Stimulated activated CD8-positive, alpha-beta memory T cell treated with anti-CD3 and anti-CD28 coated beads, Interleukin-4, amount 100 ng/mL, for 24 hours (primary cell): ENCODE measurements at places on chromosomes 11 and 22.

DNA sequence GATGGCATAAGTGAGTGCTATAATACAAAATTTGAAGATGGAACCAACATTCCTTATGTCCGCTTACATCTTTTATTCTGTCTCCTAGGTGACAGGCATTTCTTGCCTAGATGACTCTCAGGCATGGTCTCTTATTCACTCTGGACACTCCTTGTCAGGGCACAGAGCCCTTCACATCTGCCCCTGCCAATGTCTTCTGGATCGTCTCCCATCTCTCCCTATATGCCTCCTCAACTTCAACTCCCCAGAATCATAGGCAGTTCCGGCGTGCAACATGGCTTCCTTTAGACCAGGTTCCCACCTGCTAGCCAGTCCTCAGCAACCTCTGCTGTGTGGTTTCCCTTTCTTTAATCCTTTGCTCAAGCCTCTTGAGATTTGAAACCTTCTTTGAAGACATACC is 300.9 kb downstream of the TENM4 start:
- DNase-seq, result no peak

DNA sequence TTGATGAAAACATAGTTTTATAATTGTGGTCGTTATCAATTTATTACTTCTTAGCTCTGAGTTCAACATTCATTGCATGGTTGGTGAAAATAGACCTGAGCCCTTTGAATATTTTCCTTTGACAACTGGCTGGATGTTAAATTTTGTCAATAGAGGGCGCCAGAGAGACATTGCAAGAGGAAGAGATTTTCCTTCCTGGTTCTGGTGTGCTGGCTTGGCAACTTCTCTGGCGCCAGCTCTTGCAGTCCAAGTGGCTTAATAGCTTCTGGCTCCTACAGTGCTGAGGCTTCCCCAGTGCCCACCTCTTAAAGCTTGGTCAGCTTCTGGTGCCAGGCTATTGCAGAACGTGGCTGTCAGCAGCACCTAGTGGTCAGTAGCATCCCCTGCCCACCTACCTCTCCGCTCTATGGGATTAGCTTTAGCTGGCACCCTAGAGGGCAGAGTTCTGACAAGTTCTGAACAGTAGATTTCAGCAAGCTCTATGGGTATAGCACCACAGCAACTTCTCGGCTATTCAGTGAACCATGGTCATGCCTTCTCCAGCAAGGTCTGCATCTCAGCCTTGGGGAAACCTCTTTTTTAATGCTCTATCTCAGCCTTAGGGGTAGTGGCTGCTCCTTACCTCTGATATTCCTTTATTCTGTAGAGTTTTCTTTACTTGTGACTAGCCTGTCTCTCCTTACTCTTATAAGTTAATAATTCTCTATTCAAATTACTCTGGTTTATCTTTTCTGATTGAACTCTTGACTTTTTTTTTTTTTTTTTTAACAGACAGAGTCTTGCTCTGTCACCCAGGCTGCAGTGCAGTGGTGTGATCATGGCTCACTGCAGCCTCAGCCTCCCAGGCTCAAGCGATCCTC is 59.4 kb downstream of the ACER3 start:
- peak; percentile 21 for DNase-seq

GRCh38 chr11:35168671-35169070 is 29.7 kb downstream of the CD44 start:
- no peak for DNase-seq

DNA sequence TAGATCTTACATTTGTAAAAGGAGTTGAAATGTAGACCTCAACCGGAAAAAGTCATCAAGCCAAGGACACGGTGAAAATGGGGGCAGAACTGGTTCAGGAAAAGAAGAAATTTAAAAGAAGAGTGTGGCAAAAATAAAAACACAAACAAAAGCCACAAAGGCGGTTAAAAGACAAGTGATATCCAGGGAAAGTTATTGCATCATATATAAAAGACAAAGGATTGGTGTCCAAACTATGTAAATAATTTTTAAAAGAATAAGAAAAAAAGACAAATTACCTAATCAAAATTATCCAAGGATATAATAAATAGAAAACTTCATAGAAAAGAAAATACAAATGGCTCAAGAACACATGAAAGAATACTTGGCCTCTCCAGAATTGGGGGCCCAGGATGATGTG is 45.1 kb upstream of the OPCML start:
- DNase-seq, result no peak

DNA sequence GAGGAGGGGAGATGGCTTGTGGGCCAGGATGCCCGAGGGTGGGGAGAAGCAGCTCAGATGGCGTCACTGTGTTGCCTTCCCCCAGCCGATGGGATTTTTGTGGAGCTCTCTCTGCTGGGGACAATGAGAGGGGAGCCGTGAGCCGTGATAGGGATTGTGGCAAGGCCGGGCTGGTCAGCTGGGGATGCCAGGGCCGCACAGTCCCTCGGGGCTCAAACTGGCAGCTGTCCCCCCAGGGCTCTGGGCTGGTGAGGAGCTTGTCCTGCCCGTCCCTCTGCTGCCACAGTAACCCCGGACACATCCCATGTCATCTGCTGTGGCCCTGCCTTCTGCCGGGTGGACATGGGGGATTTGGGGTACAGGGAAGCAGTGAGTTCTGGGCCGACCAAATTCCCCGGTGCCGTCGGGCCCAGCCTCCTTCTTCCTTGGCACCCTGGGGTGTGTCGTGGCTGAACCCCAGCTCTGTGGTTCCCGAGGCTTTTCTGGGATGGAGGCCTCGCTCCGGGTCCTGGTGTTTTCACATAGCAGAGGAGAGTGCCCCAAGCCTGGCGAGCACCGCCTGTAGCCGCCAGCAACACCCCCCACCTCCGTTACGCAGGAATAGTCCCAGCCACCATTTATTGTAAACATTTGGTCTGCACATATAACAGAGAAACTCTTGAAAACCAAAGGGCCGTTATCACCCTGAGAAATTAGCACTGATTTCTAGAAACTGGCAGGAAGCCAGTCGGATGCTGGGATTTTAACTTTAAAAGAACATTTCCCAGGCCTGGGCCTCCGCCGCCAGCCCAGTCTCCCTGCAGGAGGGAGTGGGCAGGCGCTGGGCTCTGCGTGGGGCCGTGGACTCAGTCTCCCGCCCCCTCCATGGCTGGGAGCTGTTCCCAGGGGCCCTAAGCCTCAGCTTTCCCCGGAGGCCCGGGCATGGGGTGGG is 9.9 kb downstream of the BRSK2 start:
- DNase-seq, result no peak

GRCh38 chr22:20298803-20299745 is 20.8 kb downstream of the DGCR6L start:
- DNase-seq, result peak; percentile 89

DNA sequence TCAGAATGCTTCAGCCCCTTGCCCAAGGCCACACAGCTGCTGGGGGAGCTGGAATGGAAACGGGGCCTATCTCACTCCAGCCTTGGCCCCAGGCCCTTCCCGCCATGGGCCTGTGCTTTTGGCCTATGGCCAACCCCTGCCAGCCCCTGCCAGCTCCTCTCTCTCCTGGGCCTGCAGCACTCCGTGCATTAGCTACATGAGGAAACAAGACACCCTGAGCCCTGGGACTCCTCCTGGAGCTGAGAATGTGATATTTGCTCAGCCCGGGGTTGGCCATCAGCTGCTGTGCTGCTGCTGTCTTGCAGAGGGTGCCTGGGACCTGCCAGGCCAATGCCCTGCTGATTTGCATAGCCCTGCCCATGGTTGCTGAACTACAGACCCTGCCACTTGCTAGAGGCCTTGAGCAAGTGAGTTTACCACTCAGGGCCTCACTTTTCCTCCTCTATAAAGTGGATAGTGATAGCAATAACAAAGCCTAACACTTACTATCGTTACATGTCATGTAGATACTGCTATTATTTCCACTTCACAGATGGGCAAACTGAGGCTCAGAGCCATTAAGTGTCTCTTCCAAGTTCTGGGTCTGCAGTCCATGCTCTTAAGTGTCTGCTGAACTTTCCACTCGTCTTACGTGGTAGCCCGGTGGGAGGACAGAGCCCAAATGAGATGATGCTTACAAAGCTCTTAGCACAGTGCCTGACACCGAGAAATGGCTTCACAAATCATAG is 99.6 kb downstream of the KIAA1671 start:
- no peak for DNase-seq

DNA sequence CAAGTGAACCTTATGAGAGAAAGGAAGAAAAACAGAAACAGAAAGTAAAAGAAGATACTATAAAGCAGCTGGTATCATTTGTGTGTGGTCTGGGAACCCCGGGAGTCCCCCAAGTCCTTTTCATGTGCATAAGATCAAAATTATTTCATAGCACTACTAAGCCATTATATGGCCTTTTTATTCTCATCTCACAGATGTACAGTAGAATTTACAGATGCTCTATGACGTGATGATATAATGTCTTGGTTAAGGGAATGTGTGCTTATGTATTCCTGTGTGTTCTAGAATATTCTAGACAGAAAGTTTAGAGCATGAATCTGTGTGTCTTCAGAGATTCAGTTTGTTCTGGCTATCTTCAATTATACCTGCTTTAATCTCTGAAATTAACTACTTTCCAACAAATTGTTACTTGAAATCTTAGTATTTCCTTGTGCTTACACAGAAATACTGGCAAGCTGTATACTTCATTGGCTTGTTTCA is 8.6 kb upstream of the TPP1 start:
- no peak for DNase-seq

DNA sequence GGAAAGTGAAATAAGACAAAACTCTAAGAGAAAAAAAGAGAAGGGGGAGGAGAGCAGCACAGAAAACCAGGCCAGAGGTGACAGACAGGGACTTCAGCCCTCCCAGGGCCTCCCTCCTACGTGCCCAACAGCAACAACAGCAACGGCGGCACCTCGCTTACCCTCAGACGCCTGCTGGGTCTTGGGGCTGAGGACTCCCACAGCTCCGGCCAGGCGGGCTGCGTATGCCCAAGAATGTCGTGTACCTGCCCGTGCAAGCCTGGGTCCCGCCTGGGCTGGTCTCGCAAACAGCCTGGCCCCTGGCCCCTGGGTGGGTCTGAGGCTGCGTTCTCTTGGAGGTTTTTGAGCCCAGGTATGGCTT is 30.5 kb downstream of the ARAP1 start:
- peak; percentile 24 for DNase-seq

GRCh38 chr11:62875698-62876478 is 4.8 kb upstream of the SLC3A2 start:
- no peak for DNase-seq

DNA sequence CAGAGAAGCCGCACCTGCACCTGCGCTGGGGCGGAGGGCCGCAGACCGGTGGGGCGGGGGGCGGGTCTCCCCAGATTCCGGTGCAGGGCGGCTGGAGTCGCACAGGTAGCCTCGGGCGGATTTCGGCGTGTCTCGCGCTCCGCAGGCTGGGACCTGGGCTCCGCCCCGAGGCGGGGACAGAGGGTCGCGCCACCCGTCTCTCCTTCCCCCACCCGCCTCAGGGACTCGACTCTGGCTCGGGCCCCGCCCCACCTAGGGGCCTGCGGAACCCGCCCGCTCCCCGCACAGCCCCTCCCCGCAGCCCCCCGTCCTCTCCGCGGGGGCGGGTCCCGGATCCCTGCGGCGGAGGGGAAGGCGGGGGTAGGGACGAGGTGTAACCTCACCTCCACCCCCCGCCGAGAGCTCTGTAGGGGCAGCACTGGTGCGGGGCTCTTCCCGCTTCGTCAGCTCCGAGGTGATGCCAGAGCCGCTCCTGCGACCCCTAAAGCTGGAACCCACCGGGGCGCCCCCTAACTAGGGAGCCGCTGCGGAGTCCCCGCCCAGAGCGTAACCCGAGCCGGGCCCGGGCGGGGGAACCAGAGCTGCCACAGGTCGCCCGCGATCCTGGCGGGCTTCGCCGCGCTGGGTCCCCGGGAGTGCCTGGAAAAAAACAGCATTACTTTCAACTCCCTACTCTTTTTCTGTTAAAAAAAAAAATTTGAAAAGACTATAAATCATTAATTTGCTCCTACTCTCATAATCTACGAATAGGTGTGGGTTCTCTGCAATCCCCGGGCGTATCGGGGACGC is at the start of gene SLC29A2:
Gene SLC29A2 (minus strand): TSS at position 134 of the 789 bp plus-strand sequence. CDS start 169 bp downstream, outside the sequence.
- peak; percentile 71 for DNase-seq

GRCh38 chr11:30445056-30445455 is 122.2 kb downstream of the ARL14EP start:
- no peak for DNase-seq

- DNase-seq, result no peak
Observed at GRCh38 chr11:114348200-114349191, 51.8 kb downstream of the C11orf71 start.

GRCh38 chr22:37655252-37655563 is 3.3 kb upstream of the PDXP start:
- DNase-seq, result no peak

GRCh38 chr11:30585125-30585891 is 845 bp downstream of the MPPED2 start:
- no peak for DNase-seq

DNA sequence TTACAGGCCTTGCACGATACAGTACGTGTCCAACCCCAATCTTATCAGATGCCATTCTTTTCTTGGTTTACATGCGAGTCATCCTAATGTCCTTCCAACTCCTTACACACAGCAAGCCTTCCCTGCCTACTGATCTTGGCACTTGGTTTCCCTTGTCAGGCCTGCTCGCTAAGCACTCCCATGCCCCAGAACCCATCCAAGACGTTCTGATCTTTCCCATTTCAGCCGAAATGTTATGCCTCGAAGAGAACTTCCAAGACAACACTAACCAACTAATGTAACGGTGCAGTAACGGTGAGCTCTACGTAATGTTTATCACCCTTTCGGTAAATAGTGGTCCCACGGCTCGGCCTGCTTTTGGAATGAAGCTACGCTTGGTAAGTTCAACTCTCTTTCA is 521 bp downstream of the PES1 start:
- no peak for DNase-seq
